CD4-positive, CD25-positive, alpha-beta regulatory T cell (primary cell): ENCODE measurements at places on chromosomes 2 and 18.

GRCh38 chr2:11368059-11368572, 23.7 kb upstream of the ROCK2 start:
- no peaks in the 10 kb centered on the region for H3K27me3 ChIP-seq
- no peaks in the 10 kb centered on the region for H3K4me1 ChIP-seq
- no peaks in the 10 kb centered on the region for H3K36me3 ChIP-seq
- no peak overlapping the region for H3K4me3 ChIP-seq
- no peak for DNase-seq

- H3K4me1 ChIP-seq, result peaks cover 18% of the 10 kb centered on the region
- peaks cover 14% of the 10 kb centered on the region for H3K36me3 ChIP-seq
- H3K27me3 ChIP-seq, result no peaks in the 10 kb centered on the region
- no peak for DNase-seq
- no peak overlapping the region for H3K4me3 ChIP-seq
Observed at GRCh38 chr2:219213026-219213415, 5.7 kb downstream of the ABCB6 start.

DNA sequence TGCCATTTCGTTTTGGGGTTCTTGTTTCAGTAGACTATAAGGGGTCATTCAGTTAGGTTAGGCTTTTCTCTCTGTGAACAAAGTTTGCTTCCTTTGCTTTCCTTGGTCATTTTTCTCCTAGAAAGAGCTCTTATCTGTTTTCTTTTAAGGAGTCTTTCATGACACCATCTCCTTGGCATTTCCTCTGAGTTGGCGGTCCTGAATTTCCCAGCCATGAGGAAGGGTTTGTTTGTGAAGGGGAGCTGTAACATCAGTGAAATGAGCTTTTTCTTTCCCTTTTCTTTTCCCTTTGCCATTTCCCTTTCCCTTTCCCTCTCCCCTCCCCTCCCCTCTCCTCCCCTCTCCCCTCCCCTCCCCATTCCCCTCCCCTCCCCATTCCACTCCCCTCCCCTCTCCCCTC, 61.7 kb downstream of the MAP4K4 start:
- DNase-seq, result no peak
- peaks cover 43% of the 10 kb centered on the region for H3K4me1 ChIP-seq
- H3K36me3 ChIP-seq, result no peaks in the 10 kb centered on the region
- H3K27me3 ChIP-seq, result no peaks in the 10 kb centered on the region
- no peak overlapping the region for H3K4me3 ChIP-seq

GRCh38 chr2:100244881-100245605, 77.3 kb downstream of the LONRF2 start:
- H3K4me3 ChIP-seq, result no peak overlapping the region
- no peak overlapping the region for H3K27ac ChIP-seq
- no peaks in the 10 kb centered on the region for H3K36me3 ChIP-seq
- no peaks in the 10 kb centered on the region for H3K27me3 ChIP-seq
- no peaks in the 10 kb centered on the region for H3K4me1 ChIP-seq
- DNase-seq, result no peak

GRCh38 chr18:22167091-22167470, 2.3 kb upstream of the GATA6 start:
- H3K4me1 ChIP-seq, result peaks cover 23% of the 10 kb centered on the region
- no peaks in the 10 kb centered on the region for H3K36me3 ChIP-seq
- no peak for DNase-seq
- H3K4me3 ChIP-seq, result no peak overlapping the region

DNA sequence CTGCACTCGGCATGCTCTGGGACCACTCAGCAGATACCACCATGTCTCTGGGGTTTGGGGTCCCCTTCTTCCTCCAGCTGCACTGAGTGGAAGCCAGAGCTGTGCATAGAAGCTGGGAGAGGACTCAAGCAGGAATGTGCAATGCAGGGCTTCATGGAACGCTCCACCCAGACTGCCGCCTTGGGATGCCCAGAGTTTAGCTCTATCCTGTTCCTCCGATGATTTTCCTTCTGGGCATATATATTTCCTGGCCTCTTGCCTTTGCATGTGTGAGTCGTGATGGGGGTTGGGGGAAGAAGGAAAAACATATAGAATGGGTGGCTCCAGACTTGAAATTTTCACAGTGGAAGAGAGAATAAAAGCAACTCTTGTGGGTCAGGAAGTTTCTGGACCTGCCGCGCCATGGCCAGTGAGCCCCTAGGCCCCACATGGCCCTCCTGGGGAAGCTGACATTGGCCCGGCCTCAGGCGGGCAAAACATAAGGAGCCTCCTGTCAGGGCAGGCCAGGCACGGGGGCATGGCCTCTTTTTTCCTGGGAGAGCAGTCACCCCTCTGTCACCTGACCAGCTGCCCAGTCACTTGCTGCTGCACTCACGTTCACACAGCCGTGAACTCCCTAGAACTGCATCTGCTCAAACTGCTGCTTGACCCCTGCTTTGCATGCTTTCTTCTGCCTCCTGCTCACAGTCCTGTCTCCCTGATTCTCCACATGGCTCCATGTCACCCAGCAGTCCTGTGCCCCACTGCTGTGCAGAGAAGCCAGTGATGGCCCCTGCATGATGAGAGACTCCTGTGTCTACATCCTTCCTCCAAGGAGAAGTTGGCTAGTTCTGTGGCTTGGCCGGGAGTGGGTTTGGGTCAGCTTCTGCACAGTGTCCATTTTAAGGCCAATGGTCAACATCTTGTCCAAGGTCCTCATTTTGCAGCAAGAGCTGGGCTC, 197.8 kb downstream of the CTIF start:
- H3K36me3 ChIP-seq, result no peaks in the 10 kb centered on the region
- no peak for DNase-seq
- no peak overlapping the region for H3K4me3 ChIP-seq
- H3K27ac ChIP-seq, result no peak overlapping the region
- H3K4me1 ChIP-seq, result no peaks in the 10 kb centered on the region
- no peaks in the 10 kb centered on the region for H3K27me3 ChIP-seq

GRCh38 chr2:64192664-64193105, 48.5 kb upstream of the PELI1 start:
- H3K4me3 ChIP-seq, result no peak overlapping the region
- no peak overlapping the region for H3K27ac ChIP-seq
- H3K27me3 ChIP-seq, result no peaks in the 10 kb centered on the region
- no peak for DNase-seq
- no peaks in the 10 kb centered on the region for H3K36me3 ChIP-seq
- no peaks in the 10 kb centered on the region for H3K4me1 ChIP-seq

GRCh38 chr2:173814306-173814705, 150.9 kb downstream of the SP3 start:
- H3K4me3 ChIP-seq, result no peak overlapping the region
- H3K4me1 ChIP-seq, result no peaks in the 10 kb centered on the region
- DNase-seq, result no peak
- H3K27me3 ChIP-seq, result peaks cover 6% of the 10 kb centered on the region
- H3K36me3 ChIP-seq, result no peaks in the 10 kb centered on the region

DNA sequence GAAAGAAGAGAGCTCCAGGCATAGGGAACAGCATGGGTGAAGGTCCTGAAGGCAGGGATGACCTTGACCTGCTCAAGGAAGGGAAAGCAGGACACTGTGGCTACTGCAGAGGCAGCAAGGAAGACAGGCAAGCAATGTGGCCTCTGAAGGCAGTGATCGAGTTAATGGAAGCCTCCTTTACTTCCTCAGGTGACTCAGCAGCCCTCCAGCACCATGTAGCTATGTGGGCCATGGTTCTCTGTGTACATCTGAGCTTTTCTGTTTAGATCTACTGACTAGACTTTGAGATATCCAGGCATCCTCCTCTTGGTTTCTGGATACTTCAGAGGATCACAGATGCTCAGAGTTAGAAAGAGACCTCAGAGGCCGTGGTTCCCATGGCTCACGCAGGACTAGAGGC, 107.3 kb upstream of the PID1 start:
- H3K27ac ChIP-seq, result no peak overlapping the region
- no peak for DNase-seq
- H3K4me3 ChIP-seq, result no peak overlapping the region
- H3K4me1 ChIP-seq, result no peaks in the 10 kb centered on the region

- H3K27me3 ChIP-seq, result no peaks in the 10 kb centered on the region
- no peak for DNase-seq
- peaks cover 15% of the 10 kb centered on the region for H3K4me1 ChIP-seq
- H3K27ac ChIP-seq, result no peak overlapping the region
- H3K36me3 ChIP-seq, result no peaks in the 10 kb centered on the region
- H3K4me3 ChIP-seq, result no peak overlapping the region
Observed at GRCh38 chr18:62847081-62847480, 131.7 kb downstream of the PHLPP1 start.

DNA sequence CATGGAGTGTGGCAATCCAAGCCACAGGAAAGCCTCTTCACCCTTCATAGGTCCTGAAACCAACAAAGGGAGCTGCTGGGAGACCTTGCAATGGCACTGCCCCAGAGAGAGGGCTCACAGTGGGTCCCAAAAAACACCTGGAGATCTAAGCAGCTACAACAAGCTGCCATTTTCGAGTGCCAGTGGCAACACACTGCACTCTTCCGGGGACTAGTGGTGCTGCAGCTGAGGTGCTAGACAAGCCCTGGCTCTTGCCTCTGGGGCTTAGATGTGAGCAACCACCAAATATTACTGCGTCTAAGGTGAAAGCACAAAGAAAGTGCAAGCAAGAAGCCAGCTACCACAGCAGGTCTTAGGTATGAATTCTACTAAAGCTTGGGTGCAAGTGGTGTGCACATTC, 192.9 kb downstream of the NOL4 start:
- no peaks in the 10 kb centered on the region for H3K27me3 ChIP-seq
- no peaks in the 10 kb centered on the region for H3K4me1 ChIP-seq
- H3K4me3 ChIP-seq, result no peak overlapping the region
- H3K36me3 ChIP-seq, result no peaks in the 10 kb centered on the region

DNA sequence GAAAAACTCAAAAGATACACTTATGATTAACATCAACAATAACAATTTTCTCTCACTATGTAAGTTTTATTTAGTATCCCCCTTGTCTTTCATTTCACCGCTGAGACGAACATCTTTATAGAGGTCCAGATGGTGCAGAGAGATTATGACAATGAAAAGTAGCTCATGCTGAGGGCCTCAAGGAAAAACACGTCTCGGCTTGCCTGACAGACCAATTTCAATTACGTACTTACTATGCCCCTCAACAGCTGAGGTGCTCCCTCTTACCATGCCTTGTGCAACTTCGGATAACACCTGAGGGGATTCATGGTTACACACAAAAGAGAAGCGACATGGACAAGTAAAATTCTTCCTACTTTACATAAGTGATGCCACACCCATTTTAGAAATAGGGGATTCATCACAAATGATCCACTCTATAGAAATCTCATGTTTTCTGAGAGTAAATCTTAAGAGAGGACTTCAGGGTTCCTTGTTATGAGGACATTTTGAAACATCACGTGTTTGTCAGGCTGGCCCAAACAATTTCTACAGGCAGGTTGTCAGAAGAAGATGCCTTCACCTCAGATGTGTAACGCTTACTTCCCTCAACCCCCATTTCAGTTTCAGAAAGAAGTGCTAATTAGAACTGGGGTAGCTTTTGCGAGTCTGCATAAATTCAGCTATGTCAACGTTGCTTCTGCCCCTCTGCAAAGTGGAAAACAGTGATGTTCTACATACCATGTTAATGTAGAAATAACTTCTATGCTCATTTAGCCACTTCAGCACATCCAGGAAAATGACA, 191.4 kb downstream of the NRXN1 start:
- H3K27ac ChIP-seq, result no peak overlapping the region
- DNase-seq, result no peak
- no peak overlapping the region for H3K4me3 ChIP-seq
- no peaks in the 10 kb centered on the region for H3K27me3 ChIP-seq
- no peaks in the 10 kb centered on the region for H3K4me1 ChIP-seq

GRCh38 chr2:73746015-73746876, 9.1 kb upstream of the TPRKB start:
- H3K27ac ChIP-seq, result no peak overlapping the region
- H3K4me3 ChIP-seq, result no peak overlapping the region
- no peaks in the 10 kb centered on the region for H3K4me1 ChIP-seq

DNA sequence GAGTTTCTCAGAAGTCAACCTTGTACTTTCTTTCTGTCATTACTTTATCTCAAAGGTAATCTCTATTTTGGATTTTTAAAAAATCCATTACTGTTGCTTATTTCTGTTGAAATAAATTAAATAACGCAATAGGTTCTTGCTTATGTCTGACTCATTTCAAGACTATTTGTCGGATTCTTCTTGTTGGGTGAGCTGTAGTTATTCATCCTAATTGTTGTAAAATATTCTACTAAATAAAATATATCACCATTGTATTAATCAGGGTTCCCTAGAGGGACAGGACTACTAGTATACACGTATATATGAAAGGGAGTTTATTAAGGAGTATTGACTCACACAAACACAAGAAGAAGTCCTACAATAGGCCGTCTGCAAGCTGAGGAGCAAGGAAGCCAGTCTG, 403.9 kb upstream of the CYRIA start:
- no peak overlapping the region for H3K4me3 ChIP-seq
- no peak overlapping the region for H3K27ac ChIP-seq
- no peak for DNase-seq

- H3K4me3 ChIP-seq, result no peak overlapping the region
- no peak for DNase-seq
- no peak overlapping the region for H3K27ac ChIP-seq
- no peaks in the 10 kb centered on the region for H3K36me3 ChIP-seq
- no peaks in the 10 kb centered on the region for H3K27me3 ChIP-seq
Observed at GRCh38 chr2:38763228-38763627, 12.1 kb upstream of the SRSF7 start.

- no peaks in the 10 kb centered on the region for H3K27me3 ChIP-seq
- no peak for DNase-seq
- no peak overlapping the region for H3K27ac ChIP-seq
- no peaks in the 10 kb centered on the region for H3K36me3 ChIP-seq
Observed at GRCh38 chr2:186201371-186201770, 284.7 kb upstream of the ZC3H15 start.

DNA sequence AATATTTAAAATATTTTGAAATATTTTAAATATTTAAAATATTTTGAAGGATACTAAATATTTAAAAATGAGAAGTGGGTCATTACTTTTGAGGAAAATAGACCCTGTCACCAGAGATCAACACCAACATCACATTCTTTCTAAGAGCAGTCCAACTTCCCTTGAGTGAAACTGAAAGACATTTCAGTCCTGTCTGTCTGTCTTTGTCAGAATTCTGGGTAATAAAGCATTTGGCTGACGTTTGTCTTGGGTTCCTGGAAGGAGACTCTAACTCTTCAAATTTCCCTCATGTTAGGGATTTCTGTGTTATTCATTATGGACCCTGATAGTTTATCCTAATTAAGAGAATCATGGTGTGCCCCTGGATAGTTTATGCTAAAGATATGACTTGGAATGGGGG, 32.8 kb downstream of the TTC21B start:
- H3K4me1 ChIP-seq, result no peaks in the 10 kb centered on the region
- no peak overlapping the region for H3K27ac ChIP-seq
- no peak for DNase-seq
- peaks cover 28% of the 10 kb centered on the region for H3K36me3 ChIP-seq
- H3K27me3 ChIP-seq, result no peaks in the 10 kb centered on the region
- H3K4me3 ChIP-seq, result no peak overlapping the region

DNA sequence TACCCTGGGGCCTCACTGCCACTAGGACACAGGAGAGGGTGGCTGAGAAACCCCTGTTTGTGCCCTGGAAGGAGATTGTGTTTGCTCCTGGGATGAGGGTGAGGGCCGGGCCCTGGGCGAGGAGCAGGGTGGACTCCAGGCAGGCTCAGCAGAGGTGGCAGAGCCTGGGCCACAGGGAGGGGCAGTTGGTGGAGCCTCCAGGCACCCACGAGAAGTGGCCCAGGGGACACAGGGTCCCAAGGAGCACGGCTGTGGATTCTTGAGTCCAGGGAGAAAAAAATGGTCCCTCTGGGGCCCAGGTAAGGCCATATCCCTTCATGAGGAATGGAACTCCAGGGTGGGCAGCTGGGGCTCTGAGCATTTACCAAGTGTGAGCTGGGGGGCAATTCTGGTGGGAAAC, 8.3 kb downstream of the MAB21L4 start:
- no peaks in the 10 kb centered on the region for H3K36me3 ChIP-seq
- no peaks in the 10 kb centered on the region for H3K27me3 ChIP-seq
- H3K4me1 ChIP-seq, result no peaks in the 10 kb centered on the region
- DNase-seq, result no peak

GRCh38 chr2:141411419-141411818, 719.4 kb downstream of the LRP1B start:
- H3K27me3 ChIP-seq, result no peaks in the 10 kb centered on the region
- no peaks in the 10 kb centered on the region for H3K4me1 ChIP-seq
- H3K27ac ChIP-seq, result no peak overlapping the region
- H3K4me3 ChIP-seq, result no peak overlapping the region
